ENCODE measurements at places on chromosomes 4 and X.

DNA sequence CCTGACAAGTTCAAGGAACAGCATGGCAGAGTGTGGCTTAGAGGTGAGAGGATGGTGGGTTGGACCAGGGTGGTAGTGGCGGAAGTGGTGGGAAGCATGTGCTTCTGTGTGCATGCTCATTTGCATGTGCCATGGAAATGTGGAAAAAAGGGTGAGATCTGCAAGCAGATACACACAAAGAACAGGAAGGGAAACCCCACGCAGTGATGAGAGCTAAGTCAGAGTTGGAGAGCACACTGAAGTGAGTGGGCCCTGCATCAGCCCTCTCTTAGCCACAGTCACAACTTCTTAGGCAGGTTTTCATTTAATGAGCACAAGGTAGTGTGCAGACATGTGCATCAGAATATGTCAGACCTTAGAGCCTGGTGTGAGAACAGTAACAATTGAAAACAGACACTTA lies 483.8 kb downstream of the AFF2 start:
- no peak for DNase-seq

- no peak for DNase-seq
These were observed 30.3 kb downstream of the SLC25A43 start for GRCh38 chrX:119429471-119429870.

- DNase-seq = peak; percentile 76
These were observed 518.0 kb downstream of the TMA16 start for GRCh38 chr4:164012396-164013027.

DNA sequence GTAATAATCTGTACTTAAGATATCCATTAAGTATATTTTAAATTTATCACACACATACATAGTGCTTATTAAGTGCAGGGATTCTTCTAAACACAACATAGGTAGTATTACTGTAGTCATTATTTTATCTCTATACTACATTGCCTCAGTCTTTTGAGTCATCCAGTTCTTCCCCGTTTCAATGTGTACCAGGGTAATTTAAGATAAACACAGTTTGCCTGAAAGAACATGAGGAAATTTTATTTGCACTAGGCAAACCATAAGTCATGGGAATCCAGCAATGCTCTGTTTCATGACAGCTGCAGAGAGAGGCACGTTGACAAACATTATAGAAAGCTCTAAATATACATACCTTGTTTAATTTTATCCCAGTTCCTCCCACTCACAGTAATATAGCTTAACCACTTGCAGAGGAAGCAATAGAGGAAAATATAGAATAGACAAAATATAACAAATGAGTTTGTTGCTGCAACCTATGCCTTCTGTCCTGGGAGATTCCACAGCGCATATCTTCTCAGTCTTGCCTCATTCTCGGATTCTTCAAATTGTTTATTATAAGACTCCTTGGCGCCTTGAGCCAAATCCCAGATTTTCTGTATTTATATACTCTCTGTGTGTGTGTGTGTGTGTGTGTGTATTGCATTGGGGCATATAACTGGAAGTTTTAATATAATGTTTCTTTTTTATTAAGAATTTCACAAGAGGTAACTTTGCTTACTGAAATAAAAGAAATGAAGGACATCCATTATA lies 258.6 kb downstream of the FAM133A start:
- no peak for DNase-seq
